Activated gamma-delta T cell treated with Interleukin-2 at 50 U/mL for 16 hours (primary cell): ENCODE measurements at places on chromosomes 7 and 10.

GRCh38 chr10:45375716-45376231, 1.8 kb downstream of the ALOX5 start:
- no peak for DNase-seq

GRCh38 chr7:119974972-119975371, 298.0 kb upstream of the KCND2 start:
- no peak for DNase-seq

DNA sequence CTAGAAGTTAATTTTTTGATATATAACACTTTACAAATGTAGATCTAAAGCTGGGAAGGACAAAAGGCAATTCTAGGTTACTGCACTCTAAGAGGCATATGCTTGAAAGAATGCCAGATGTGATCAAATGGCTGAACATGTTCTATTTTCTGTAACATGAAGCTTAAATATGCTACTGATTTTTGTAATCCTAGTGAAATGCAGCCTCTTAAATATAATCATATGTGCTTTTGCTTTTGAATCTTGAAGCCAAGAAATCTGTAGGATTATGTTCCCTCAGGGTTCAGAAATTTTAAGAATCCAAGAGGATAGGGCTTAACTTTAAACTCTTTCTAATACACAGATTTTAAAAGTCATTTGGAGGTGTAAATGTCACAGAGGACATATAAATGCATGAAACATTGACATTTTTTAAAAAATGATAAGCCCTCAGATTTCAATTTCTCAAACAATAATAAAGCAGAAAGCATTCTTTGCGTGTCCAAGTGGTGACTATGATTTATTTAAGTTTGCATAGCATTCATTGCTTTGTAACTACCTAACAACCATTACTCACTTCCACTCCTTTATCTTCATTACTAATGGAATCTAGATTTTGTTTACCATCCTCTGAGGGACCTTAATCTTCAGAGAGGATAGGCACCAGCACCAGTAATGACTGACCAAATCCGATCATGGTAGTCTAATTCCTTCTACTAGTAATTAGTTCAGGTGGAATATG, 170.4 kb downstream of the MAGI2 start:
- no peak for DNase-seq

DNA sequence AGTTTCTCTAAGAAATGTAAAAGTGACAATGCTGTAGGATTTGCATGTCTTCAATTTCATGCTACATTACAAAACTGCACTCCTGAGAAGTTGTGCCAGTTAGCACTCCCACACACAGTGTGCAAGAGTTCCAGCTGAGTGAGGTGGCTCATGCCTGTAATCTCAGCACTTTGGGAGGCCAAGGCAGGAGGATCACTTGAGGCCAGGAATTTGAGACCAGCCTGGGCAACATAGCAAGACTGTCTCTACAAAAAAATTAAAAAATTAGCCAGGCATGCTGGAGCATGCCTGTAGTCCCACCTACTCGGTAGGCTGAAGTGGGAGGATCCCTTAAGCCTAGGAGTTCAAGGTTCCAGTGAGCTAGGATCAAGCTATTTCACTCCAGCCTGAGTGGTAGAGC, 44.6 kb downstream of the FRA10AC1 start:
- no peak for DNase-seq

DNA sequence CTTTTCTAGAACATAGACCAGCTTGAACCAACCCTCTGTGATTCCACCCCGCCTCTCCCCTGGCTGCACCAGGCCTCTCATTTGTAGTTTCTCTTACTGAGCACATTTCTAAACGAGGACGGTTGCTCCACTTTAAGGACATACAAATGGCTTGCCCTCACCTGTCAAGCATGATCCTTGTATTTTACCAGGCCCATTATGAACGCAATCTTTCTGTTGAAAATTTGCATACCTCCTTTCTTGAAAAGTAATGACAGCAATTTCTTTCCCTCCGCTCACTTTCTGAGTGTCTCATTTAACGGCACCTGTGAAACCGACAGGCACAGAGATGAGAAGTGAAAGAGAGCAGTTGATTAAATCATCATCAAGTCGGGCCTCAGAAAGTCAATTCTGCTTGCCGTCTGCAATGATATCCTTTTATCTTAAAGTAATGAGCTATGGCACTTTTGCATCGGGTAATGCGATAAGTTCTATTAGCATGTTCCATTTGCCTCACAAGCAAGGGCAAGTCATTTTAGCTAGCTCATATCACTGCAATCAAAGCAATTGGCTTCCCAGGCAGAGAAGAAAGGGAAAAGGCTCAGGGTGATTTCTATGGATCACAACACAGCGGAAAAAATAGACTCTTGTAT, 705.6 kb upstream of the GALNT17 start:
- no peak for DNase-seq

- no peak for DNase-seq
Measured at GRCh38 chr10:61987951-61988379, 86.5 kb downstream of the ARID5B start.

- no peak for DNase-seq
Measured at GRCh38 chr10:11424456-11425295, 186.8 kb downstream of the USP6NL start.

GRCh38 chr10:6398399-6398798, 181.7 kb downstream of the PRKCQ start:
- no peak for DNase-seq

DNA sequence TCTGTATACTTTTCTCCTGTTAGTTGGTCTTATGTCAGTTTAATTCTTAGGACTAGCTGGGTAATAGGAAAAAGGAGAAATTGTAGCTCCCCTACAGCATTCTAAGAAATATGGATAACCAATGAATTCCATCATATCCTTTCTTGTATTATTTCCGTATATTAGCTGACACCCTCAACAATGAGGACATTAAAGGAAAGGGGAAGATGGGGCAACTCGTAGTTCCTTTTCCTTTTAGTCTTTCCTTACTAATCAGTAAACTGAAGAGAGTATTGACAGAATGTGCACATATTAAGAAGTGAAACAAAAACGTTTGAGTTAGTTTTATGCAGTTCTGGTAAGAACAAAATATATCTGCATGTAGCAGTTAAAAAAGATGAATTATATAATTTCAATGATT, 35.1 kb upstream of the C10orf67 start:
- DNase-seq = no peak

DNA sequence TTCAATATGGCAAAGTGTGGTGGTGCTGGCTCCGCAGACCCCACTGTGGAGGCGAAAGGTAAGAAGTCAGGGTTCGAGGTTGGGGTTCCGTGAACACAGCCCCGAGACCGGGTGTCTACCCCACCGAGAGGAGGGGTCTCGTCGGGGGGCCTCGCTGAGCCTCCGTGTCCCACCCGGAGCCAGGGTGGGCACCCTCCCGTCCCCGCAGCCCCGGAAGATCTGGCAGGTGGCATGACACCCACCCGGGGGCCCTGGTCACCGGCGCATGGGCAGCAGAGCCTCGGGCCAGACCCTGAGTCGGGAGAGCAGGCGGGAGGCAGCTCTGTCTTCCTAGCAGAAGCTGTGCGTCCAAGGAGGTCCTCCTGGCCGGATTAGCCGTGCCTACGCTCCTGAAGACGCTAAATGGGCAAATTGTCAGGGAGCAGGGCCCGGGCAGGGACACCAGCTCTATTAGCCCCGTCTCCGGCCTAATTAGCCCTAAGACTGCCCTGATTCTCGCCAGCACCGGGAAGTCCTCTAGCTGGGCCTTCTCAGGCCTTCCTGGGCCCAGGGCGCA, 56.4 kb downstream of the UNCX start:
- DNase-seq = no peak

GRCh38 chr7:28020302-28020940, 160.2 kb downstream of the JAZF1 start:
- peak; percentile 10 for DNase-seq

DNA sequence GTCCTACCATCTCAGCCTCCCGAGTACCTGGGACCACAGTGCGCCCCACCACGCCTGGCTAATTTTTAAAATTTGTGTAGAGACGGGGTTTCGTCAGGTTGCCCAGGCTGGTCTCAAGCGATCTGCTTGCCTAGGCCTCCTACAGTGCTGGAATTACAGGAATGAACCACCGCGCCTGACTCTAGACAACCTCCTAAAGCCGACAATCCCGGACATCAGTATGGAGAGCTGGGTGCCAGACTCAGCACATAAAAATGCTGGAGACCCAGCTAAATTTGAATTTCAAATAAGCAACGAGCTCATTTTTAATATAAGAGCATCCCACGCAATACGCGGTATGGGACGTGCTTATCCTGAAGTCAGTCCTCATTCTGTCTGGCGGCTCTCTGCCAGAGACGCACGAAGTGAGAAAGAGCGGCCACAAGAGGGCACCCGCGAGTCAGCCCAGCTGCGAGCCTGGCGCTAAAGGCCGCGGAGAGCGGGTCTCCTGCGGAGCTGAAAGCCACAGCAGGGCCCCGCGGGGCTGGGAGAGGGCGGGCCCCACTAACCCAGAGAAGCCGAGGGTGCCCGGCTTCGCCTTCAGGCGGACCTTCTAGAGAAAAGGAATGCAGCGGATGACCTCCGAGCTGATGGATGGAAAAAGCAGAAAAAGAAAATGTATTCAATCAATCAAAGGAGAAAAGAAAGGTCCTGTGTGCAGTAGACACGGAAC, 7.0 kb downstream of the CALY start:
- DNase-seq = peak; percentile 86

GRCh38 chr10:62946278-62946677, 130.1 kb upstream of the EGR2 start:
- DNase-seq = no peak

- no peak for DNase-seq
Measured at GRCh38 chr7:15561835-15562234, at the start of gene AGMO. TSS of gene AGMO (minus strand) at chr7:15562015.

- DNase-seq = no peak
Measured at GRCh38 chr10:618229-618989, 71.1 kb downstream of the DIP2C start.

DNA sequence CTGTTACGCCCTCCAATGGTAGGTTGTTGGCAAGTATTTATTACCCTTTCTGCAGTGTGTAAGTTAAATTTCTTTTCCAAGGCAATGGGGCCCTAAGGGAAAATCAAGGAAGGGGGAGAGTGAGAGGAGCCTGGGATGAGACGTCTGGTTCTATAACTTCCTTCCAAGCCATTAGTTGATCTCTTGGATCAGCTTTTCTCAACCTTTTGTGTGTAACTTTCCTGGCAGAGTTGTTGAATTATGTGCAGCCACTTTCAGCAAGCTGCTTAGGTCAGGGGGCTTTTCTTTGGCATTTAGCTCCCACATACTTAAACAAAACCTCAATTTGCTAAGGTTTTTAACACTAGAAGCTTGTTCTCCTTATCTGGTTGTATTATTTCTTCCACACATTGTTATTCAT, 127.1 kb downstream of the NXPH1 start:
- DNase-seq = no peak

GRCh38 chr10:6978187-6978627, 398.1 kb upstream of the PRKCQ start:
- no peak for DNase-seq

- no peak for DNase-seq
Measured at GRCh38 chr7:91843831-91844230, 36.7 kb downstream of the MTERF1 start.

DNA sequence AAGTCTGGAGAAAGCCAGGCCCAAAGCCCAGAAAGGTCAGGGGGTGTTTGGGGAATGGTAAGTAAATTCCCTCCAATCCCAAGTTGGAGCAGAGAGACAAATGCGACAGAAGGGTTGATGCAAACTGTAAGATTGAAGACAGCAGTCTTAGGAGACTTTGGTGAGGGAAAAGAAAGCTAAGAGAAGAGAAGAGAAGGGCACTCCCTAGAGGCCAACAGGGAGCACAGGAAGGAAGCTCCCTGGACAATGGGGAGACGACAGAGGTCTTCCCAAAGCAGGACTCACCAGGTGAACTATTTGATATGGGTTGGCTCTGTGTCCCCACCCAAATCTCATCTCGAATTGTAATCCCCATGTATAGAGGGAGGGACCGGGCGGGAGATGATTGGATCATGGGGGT, 151.5 kb downstream of the KIF20B start:
- DNase-seq = no peak

GRCh38 chr7:90749262-90749661, 153.1 kb downstream of the CDK14 start:
- no peak for DNase-seq

DNA sequence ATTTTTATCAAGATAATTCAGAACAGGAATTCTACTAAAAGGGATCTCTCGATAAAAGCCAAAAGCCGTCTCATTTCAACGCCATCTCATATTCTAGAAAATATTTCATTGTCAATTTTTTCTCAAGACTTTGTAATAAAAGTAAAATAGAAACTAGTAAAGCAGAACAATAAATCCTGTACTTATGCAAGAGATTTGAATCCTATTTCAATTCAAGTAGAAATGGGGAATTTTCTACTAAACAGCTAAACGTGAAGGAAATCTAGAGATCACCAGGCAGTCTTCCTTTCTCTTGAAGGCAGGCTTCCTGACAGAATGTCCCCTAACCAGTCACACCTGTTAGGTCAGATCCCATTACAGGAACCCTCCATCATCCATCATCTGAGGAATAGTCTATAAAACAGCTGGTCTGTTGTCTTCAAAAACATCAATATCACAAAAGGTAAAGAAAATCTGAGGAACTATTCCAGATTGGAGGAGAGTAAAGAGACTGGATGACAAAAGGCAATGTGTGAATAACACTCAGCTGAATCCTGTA, 23.7 kb downstream of the USP6NL start:
- DNase-seq = no peak
